ENCODE measurements at places on chromosomes 2 and 18.
A peak's percentile ranks its signal among the peaks of the same experiment; 100 is the strongest.

GRCh38 chr2:7595206-7595605, 678.0 kb downstream of the RNF144A start:
- DNase-seq, result peak; percentile 16

- no peak for DNase-seq
Observed at GRCh38 chr2:150350500-150350899, 137.0 kb downstream of the RND3 start.

GRCh38 chr2:71995067-71995665, 152.5 kb downstream of the CYP26B1 start:
- peak; percentile 41 for DNase-seq

- no peak for DNase-seq
Observed at GRCh38 chr2:38371235-38371634, 5.8 kb downstream of the ATL2 start.

- no peak for DNase-seq
Observed at GRCh38 chr2:191486584-191487320, 191.2 kb upstream of the NABP1 start.

DNA sequence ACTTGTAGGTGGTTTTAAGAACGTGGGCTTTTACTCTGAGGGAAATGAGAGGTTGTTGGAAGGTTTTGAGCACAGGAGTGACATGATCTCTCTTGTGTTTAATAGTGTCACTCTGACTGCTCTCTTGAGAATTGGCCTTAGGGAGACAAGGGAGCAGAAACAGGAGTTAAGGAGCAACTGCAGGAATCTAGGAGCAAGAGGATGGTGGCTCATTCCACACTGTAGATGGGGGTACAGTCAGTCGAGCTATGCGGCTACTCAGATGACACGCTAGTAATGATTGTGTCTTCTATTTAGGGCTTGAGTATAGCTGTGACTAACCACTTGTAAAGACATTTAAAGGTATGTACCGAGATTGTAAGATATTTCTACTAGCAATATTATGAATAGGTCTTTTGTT, 87.4 kb downstream of the RPRM start:
- no peak for DNase-seq

- DNase-seq, result no peak
Observed at GRCh38 chr2:204104811-204105210, 168.2 kb downstream of the ICOS start.

- no peak for DNase-seq
Observed at GRCh38 chr2:30379481-30379880, 67.6 kb upstream of the LCLAT1 start.

DNA sequence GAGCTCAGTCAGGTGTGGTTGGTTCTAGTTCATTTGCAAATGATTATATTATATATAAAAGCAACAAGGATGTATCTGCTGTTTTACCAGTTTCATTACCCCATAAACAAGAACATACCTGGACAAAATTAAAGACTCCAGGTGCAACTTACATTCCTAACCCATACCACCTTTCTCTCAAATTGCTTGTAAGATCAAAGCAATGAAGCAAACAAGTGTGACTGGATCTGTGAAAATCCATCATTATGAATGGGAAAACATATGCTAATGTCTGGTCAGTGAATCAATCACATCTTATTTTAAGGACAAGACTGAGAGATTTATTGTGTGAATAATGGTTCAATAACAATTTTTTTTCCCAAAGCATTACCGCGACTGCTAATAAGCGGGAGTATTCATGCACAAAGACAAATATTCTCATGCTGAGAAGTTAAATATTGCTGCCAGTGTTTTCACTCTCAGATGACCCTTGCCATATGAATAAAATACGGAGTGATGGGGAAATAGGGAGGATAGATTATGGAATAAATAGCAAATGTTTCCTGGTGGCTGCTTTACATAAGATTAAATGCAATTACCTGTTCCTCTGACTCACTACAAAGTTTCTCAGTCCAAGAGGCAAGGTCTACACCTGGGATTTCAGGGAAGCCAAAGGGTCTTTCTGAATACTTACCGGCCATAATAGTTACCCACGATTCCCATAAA, 59.3 kb downstream of the WDR75 start:
- DNase-seq, result no peak

DNA sequence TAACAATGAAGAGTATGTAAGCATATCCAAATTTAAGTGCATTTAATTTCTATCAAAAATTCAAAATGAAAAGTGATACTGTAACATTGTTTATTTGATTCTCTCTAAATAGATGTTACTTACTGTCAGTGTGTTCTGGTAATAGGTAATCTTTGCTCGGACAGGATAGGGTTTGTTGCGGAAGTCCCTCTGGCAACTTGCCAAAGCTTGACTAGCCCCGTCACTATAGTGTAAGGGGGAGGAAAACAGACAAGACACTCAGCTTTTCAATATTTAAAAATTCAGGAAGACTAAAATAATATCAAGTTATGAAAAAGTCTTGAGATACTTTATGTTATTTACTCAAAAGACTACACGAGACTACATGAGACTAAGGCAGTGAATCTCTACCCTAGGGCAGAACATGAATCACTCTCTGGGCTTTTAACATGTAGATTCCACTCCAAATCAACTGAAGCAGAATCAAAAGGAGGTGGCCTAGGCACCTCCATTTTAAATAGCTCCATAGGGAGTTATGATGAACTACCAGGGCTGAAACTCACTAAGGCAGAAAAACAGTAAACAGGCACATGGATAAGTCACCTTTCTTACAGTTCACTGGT, 5.9 kb downstream of the LMAN1 start:
- no peak for DNase-seq

DNA sequence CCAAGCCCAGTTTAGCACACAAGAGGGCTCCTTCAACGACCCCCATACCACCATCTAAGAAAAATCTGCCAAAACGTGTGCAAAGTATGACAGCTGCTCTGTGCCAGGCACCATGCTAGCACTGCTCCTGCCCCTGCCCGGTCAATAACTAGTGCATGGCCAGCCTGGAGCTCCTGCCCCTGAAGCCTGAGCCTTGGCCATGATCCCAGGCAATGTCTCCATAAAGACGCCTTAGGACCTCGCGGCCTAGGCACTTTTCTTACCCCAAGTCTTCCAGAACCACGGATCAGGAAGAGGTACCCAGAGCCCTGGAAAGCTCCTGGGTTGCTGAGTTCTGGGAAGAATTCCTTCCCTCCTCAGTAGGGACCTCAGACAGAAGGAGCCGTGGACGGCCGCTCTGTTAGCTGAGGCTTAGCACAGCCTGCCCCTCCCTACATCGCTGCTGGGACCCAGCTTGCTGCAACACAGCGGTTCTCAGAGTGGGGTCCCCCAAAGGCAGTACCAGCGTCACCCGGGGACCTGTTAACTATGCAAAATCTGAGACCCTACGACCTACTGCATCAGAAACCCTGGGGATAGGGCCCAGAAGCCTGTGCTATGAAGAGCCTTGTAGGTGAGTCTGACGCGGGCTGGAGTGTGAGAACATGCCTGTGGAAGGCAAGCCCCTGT, 117.8 kb upstream of the TWIST2 start:
- no peak for DNase-seq

DNA sequence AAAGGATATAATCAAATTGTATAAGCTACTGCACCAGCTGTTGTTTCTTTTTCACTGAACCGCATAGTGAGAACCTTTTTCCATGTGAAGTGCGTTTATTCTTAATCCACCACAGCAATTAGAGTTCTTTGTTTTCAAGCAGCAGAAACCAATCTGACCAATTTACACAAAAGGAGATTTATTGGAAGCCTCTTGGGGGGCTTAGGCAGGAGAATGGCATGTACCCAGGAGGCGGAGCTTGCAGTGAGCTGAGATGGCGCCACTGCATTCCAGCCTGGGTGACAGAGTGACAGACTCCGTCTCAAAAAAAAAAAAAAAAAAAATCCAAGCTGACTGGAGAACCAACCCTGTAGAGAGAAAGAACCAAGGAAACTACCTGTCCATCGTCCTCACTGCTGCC, 10.0 kb downstream of the ADNP2 start:
- DNase-seq, result no peak

GRCh38 chr2:182852090-182852489, 14.3 kb downstream of the FRZB start:
- DNase-seq, result no peak

- no peak for DNase-seq
Observed at GRCh38 chr18:32478317-32478716, 7.6 kb upstream of the GAREM1 start.

GRCh38 chr2:43486603-43487002, 109.2 kb downstream of the THADA start:
- DNase-seq, result no peak

- no peak for DNase-seq
Observed at GRCh38 chr2:226087505-226088365, 688.2 kb downstream of the NYAP2 start.

- no peak for DNase-seq
Observed at GRCh38 chr18:8052237-8052701, 485.2 kb downstream of the PTPRM start.

GRCh38 chr2:224881846-224882245, 160.4 kb downstream of the DOCK10 start:
- DNase-seq, result no peak

- no peak for DNase-seq
Observed at GRCh38 chr18:24741965-24742724, 281.7 kb downstream of the HRH4 start.

- peak; percentile 59 for DNase-seq
Observed at GRCh38 chr18:25467226-25467987, 115.4 kb upstream of the ZNF521 start.

DNA sequence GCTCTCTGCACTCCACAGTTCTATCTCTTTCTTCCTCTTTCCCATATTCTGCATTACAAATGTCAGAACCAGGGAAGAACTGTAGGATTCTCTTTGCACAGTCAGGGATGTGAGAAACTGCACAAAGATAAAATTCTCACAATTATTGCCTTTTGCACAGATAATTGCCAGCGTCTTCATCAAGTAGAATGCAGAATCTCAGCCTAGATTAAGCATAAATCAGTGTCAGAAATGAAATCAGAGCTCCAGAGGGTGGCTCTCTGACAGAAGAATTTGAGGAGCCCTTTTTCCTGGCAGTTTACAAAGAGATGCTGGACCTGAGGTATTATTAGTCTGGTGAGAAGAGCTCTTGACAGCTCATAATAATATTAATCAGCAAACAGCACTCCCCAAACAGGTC, 173.1 kb downstream of the PTH2R start:
- no peak for DNase-seq

DNA sequence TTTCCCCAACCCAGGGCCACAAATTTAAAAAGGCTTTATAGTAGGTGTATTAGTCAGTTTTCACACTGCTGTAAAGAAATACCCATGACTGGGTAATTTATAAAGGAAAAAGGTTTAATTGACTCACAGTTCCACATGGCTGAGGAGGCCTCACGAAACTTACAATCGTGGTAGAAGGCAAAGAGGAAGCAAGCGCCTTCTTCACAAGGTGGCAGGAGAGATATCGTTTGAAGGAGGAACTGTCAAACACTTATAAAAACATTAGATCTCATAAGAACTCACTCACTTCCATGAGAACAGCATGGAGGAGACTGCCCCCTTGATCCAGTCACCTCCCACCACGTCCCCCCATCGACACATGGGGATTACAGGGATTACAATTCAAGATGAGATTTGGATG, 70.4 kb downstream of the FECH start:
- DNase-seq, result no peak
